ENCODE measurements at places on chromosomes 5 and 9. TPM values are rescaled to one million over a fixed set of nuclear protein-coding genes. Genes with fewer than 3 reads are reported as not detected.

DNA sequence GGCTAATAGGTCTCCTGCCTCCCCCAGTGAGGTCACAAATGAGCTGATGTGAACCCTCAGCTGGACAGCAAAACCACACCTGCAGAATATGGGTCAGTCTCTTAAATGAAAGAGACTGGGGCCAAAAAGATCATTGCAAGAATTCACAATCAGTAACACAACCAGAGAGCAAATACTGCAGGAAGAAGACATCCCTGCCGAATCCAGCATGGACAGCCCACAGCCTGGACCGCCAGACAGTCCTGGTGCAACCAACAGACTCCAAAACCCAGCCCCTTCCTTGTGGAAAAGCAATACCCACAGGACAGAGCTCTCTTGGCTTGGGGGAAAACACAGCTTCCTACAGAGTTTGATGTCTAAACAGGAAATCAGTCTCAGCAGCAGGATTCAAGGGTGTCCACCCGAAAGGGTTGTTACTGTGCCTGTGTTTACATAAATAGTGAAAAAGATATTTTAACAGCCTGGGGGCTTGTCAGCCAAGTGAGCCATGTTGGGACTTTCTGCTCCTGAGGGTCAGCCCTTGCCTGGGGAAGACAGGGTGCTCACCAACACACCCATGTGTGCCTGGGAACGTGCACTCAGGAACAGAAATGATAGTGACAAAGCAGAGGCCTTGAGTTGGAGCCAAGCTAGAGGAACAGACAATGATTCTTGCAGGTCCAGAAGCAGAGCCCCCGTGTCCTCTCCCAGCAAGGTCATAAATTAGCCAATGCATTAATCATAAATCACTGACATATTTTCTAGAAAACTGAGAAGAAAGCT is 106.2 kb downstream of the SEMA5A start:
- no peaks in the 10 kb centered on the region for H3K27me3 ChIP-seq
- H3K4me1 ChIP-seq = no peaks in the 10 kb centered on the region
- H3K4me3 ChIP-seq = no peak overlapping the region
- no peaks in the 10 kb centered on the region for H3K36me3 ChIP-seq
- no peak for DNase-seq

DNA sequence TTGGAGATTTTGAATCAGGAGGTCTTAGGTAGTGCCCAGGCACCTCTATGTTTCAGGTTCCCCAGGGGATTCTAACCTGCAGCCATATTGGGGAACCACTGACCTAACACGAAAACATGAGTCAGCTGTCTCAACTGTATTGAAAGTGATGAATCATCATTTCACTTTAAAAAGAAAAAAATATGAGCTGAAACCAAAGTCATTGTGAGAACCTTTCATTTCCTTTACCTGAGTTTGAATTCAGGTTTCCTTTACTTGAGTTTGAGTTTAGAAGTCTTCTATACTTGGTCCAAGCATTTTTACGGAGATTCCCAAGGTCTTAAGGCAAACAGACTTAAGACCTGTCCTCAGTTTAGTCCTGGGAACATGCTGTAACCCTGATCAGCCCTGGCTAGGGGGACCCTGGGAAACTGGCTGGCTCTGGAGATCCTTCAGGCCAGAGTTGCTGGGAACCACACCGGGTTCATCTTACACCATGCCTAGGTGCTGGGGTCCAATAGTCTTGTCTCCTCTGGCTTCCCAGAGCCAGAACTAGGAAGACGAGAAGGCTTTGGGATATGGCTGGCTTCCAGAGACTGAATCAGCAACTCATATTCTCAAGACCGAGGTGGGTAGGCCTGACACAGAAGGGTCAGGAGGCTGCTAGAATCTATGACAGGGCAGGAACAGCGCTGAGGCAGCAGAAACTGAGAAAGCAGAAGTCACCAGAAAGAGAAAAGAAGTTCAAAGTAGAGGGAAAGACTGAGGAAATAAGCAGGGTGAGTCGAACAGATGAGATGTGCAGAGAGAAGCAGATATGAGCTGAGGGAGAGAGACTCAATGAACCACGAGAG is 16.4 kb upstream of the PDCD1LG2 start:
- H3K36me3 ChIP-seq = peaks cover 3% of the 10 kb centered on the region
- H3K4me1 ChIP-seq = peaks cover 18% of the 10 kb centered on the region
- DNase-seq = no peak
- H3K27me3 ChIP-seq = no peaks in the 10 kb centered on the region
- H3K4me3 ChIP-seq = no peak overlapping the region

GRCh38 chr9:136137321-136138265 is 18.9 kb upstream of the TMEM250 start:
- no peak overlapping the region for H3K4me3 ChIP-seq
- H3K27ac ChIP-seq = no peak overlapping the region
- peaks cover 11% of the 10 kb centered on the region for H3K27me3 ChIP-seq
- no peaks in the 10 kb centered on the region for H3K36me3 ChIP-seq
- H3K4me1 ChIP-seq = peaks cover 2% of the 10 kb centered on the region

DNA sequence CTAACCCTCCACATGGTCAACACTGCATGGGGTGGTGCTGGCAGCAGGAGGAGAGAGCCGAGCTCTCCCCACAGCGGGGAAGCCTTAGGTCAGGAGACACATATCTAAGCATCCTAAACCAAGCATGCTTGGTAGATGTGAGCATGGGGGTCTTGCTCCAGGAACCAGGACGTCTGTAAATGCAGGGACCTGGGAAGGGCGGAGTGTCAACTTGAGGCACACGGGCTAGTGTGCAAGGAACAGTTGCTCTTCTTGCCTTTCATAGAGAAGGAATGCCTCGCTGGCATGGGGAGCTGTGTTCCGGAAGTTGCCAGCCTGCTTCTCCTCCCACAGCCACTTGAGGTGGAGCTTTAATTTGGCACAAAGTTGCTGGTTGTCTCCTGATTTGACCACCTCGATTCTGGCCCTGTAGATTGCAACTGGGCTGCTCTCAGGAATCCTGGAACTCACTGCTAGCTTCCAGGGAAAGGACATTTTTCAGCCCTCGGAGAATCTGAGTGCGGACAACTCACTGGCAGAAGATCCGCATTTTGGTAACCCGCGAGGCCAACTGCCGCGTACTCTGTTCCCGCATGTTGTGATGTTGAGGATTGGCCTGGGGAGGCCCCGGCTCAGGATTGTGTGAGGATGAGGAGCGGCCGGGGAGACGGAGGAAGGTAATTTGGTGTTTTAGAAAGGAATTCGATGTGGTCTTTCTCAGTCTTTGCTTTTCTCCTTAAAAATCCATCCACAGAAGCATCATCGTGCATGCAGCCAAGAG is 370.3 kb upstream of the IRX1 start:
- no peaks in the 10 kb centered on the region for H3K36me3 ChIP-seq
- H3K4me1 ChIP-seq = no peaks in the 10 kb centered on the region
- DNase-seq = no peak
- H3K4me3 ChIP-seq = no peak overlapping the region
- H3K27ac ChIP-seq = no peak overlapping the region

- peak overlapping the region; percentile 9 for H3K27ac ChIP-seq
- H3K4me1 ChIP-seq = peaks cover 20% of the 10 kb centered on the region
- H3K27me3 ChIP-seq = no peaks in the 10 kb centered on the region
- no peak for DNase-seq
- H3K36me3 ChIP-seq = no peaks in the 10 kb centered on the region
These were observed 12.2 kb upstream of the CSNK1A1 start for GRCh38 chr5:149563466-149563865.

DNA sequence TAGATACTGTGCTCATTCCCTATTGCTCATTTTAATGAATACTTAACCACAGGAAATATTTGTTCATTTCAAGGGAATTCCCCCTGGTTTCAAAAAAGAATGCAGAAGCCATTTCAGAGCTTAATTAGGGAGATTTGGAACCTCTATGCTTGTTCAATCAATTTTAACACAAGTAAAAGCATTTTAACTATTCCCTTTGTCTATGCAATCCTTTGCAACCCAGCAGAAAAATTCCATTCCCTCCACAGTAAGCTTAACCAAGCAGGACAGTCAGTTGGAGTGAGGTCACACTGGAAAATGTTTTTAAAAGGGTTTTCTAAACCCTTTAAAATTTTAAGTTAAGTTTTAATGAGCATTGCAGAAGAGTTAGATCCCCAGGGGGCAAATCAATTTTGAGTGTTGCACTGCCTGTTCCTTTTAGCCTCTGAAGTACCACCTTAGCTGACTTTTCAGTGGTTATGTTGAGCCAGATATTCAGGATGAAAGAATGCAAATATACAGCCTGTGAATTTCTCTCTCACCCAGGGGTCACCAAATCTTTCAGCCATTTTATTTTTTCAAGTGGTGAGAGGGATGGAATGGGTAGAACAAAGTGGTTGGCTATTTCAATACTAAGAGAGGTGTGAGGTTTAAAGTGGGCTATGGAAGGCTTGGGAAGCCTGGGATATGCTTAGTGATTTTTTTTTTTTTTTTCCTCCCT is 356.2 kb upstream of the NUDT12 start:
- DNase-seq = no peak
- H3K27me3 ChIP-seq = no peaks in the 10 kb centered on the region
- H3K36me3 ChIP-seq = no peaks in the 10 kb centered on the region
- no peak overlapping the region for H3K4me3 ChIP-seq
- no peak overlapping the region for H3K27ac ChIP-seq

FCN2 gene
- total RNA-seq = not detected

FOXD4L4 gene
- total RNA-seq = 0.37 TPM

Measured in activated CD4-positive, alpha-beta T cell treated with anti-CD3 and anti-CD28 coated beads, Interleukin-2, amount 10 ng/mL, durations not matched to agents 7 days and 5 days (primary cell).